Activated CD8-positive, alpha-beta memory T cell treated with anti-CD3 and anti-CD28 coated beads, Interleukin-2, amount 10 ng/mL, durations not matched to agents 7 days and 5 days (primary cell): ENCODE measurements at places on chromosomes 12 and 14. TPM values are rescaled to one million over a fixed set of nuclear protein-coding genes. Genes with fewer than 3 reads are reported as not detected.

DNA sequence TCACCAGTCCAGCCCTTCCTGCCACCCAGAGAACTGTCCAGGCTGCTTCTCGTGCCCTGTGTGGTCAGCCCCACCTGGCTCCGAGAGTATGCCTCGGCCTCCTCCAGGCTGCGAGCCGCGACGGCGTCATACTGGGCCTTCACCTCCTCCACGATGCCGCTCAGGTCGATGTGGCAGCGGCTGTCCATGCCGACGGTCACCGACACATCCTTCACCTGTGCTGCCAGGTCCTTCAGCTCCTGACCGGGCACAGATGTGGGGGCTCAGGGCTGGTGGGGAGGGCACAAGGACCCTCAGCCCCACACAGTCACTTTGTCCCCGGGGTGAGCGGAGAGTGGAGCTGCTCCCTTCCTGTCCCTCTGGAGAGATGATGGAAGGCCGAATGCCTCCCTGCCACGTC is 18.3 kb downstream of the KRT80 start:
- no peaks in the 10 kb centered on the region for H3K36me3 ChIP-seq
- no peak overlapping the region for H3K4me3 ChIP-seq
- H3K27ac ChIP-seq = no peak overlapping the region
- no peak for DNase-seq
- no peaks in the 10 kb centered on the region for H3K27me3 ChIP-seq

DNA sequence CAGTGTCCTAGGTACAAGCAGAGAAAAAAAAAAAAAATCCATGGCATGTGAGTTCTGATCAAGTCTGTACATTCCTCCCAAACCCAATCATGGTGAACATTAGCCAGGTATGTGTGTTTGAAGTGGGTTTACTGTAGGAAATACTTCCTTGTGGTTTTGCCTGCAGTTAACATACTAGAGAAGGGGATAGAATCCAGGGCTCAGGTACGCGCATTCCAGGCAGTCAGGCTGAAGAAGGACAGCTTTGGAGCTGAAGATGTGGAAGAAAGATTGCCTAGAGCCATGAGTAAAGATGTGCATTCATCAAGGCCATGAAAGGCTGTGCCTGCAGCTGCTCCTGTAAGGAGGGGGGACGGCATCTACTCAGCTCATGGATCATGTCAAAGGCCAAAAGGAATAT is 88.2 kb upstream of the NTF3 start:
- H3K27me3 ChIP-seq = no peaks in the 10 kb centered on the region
- H3K4me3 ChIP-seq = no peak overlapping the region
- no peak for DNase-seq
- H3K36me3 ChIP-seq = no peaks in the 10 kb centered on the region

DNA sequence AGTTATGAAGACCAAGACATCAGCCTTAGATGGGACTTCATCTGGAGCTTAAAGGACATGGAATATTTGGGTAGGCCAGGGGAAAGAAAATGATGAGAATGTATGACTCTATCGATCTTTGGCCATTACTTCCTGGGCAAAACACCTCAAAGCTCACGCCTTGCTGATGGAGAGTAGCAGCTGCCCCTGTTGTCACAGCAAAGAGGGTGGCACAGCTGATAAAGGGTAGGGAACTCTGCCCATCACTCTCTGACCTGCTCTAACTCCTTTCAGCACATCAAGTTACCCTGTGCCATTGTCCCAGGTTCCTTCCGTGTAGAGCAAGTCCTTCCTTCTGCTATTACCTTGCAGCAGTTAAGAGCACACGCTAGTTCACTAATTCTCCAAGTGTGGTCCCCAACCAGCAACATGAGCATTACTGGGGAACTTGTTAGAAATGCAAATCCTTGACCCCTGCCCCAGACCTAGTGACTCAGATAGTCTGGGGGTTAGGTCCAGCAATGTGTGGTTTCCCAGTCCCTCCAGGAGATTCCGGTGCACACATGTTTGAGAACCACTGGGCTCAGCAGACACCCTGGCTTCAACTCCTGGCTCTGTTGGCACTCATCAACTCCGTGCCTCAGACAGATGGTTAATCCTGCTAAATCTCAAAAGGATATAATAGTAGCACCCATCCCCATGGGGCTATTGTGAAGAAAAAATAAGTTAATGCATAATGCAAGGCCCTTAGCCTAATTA is 93.7 kb upstream of the EEA1 start:
- no peak overlapping the region for H3K4me3 ChIP-seq
- H3K4me1 ChIP-seq = no peaks in the 10 kb centered on the region
- no peak for DNase-seq
- H3K27me3 ChIP-seq = peaks cover 7% of the 10 kb centered on the region
- no peak overlapping the region for H3K27ac ChIP-seq
- no peaks in the 10 kb centered on the region for H3K36me3 ChIP-seq

GRCh38 chr14:43621282-43621681 is 885.8 kb downstream of the FSCB start:
- no peaks in the 10 kb centered on the region for H3K27me3 ChIP-seq
- no peak for DNase-seq
- H3K27ac ChIP-seq = no peak overlapping the region
- H3K4me1 ChIP-seq = no peaks in the 10 kb centered on the region

DNA sequence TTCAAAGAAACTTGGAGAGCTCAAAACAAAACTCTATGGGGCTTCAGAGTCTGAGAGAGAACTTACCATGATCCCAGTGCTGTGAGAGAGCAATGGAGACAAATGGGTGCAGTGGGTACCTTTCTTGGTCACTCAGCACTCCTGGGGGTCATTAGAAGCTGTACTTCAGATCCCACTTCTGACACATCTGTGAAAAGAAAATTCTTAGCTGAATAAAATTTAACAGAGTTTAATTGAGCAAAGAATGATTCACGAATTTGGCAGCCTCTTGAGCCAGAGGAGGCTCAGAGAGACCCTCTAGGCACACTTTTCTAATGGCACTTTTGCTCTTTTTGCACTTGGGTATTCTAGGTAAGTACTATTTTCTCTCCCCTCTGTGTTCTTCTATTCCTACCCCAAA is 96.8 kb upstream of the SYT10 start:
- no peak for DNase-seq
- no peak overlapping the region for H3K4me3 ChIP-seq
- H3K4me1 ChIP-seq = no peaks in the 10 kb centered on the region

- no peaks in the 10 kb centered on the region for H3K27me3 ChIP-seq
- peaks cover 3% of the 10 kb centered on the region for H3K36me3 ChIP-seq
- H3K27ac ChIP-seq = peak overlapping the region; percentile 59
Measured at GRCh38 chr12:104737791-104738301, 220.2 kb downstream of the SLC41A2 start.

GRCh38 chr14:101255765-101256125 is 305.6 kb upstream of the DIO3 start:
- H3K27ac ChIP-seq = no peak overlapping the region
- H3K36me3 ChIP-seq = no peaks in the 10 kb centered on the region
- peaks cover 17% of the 10 kb centered on the region for H3K4me1 ChIP-seq
- peaks cover 3% of the 10 kb centered on the region for H3K27me3 ChIP-seq
- DNase-seq = no peak

DNA sequence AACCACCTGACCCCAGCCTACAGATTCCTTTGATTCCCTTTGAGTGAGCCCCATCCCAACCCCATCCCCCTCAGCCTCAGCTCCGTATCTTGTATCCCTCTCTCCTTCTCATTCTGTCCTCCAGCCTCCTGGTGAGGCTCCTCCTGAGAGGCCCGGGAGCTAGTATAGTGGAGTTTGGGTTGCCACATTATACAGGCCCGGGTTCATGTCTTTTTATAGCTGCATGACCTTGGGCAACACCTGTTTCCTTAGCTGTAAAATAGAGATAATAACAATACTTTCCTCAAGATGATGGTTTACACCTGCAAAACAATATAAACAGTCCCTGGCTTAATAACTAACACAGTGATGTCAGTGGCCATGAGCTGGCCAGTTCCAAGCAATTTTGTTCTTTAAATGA is 89.8 kb downstream of the STAB2 start:
- H3K27ac ChIP-seq = no peak overlapping the region
- no peak for DNase-seq
- no peaks in the 10 kb centered on the region for H3K4me1 ChIP-seq

DNA sequence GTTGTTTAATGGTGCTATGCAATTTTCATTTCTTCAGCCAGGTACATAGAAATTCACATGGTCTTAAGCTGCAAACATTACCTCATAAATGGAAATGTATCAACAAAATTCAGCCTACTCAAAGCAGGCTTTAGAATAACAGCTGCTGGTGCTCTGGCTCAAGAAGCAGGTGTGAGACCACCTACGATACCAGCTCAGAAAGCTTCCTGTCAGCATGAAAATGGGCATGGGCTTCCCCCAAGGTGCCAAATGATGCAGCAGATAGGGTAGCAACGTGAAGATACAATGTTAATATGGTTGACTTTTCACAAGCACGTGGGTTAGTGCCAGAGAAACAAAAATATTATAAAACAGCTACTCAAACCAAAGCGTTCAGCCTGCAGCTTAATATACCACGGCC is 343.4 kb upstream of the PRICKLE1 start:
- no peak overlapping the region for H3K27ac ChIP-seq
- no peaks in the 10 kb centered on the region for H3K4me1 ChIP-seq
- H3K36me3 ChIP-seq = no peaks in the 10 kb centered on the region
- no peak overlapping the region for H3K4me3 ChIP-seq
- no peaks in the 10 kb centered on the region for H3K27me3 ChIP-seq

GRCh38 chr12:102232446-102232845 is 34.8 kb upstream of the PMCH start:
- no peaks in the 10 kb centered on the region for H3K36me3 ChIP-seq
- no peak for DNase-seq
- H3K4me3 ChIP-seq = no peak overlapping the region
- peaks cover 22% of the 10 kb centered on the region for H3K27me3 ChIP-seq

KIF5A gene
- total RNA-seq = 1.9 TPM

C12orf57 gene
- total RNA-seq = 120 TPM

PTHLH gene
- total RNA-seq = 0.35 TPM

CD69 gene
- total RNA-seq = 104 TPM

COCH gene
- total RNA-seq = 1.9 TPM

ORAI1 gene
- total RNA-seq = 61.1 TPM

AHNAK2 gene
- not detected for total RNA-seq
